T-helper 2 cell (primary cell): ENCODE measurements at places on chromosomes 7 and 10.
A peak's percentile ranks its signal among the peaks of the same experiment; 100 is the strongest.

- DNase-seq, result no peak
Measured at GRCh38 chr7:4694305-4694704, 12.2 kb downstream of the FOXK1 start.

GRCh38 chr10:126736727-126737126, 66.2 kb upstream of the C10orf90 start:
- no peak for DNase-seq

DNA sequence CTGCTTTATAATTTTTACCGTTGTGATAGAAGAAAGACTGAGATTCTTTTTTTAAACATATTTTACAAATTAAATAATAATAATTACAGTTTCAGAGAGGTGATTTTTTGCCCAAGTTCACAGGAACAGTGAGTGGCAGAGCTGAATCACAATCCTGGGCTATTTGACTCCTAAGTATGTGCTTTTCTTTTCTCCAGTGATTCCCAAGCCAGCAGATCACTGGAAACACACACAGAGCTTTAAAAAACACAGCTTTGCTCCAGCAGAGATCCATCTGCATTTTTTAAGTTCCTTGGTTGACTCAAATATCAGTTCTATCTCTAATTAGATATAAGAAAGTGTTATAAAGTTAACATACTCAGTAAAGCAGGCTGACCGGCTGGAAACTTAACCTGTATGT, 69.0 kb downstream of the AHR start:
- no peak for DNase-seq

- no peak for DNase-seq
Measured at GRCh38 chr10:61139592-61139953, 195.6 kb upstream of the RHOBTB1 start.

DNA sequence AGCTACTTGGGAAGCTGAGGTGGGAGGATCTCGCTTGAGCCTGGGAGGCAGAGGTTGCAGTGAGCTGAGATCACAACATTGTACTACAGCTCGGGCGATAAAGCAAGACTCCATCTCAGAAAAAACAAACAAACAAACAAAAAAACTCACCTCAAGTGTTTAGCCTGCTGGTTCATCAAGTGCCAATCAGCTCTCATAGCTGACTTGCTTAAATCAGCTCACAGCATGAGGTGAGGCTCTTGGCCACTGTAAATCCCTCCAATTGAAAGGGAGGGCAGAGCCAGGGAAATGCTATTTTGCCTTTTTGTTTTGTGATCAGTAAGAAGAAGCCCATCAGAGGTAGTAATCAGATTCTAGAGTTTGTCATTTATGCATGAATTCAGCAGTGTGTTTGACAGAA, 112.3 kb downstream of the RAB11FIP2 start:
- DNase-seq, result no peak

GRCh38 chr7:31663072-31663471, 23.9 kb upstream of the PPP1R17 start:
- no peak for DNase-seq

- DNase-seq, result peak; percentile 5
Measured at GRCh38 chr7:2019461-2019710, 213.4 kb downstream of the MAD1L1 start.

DNA sequence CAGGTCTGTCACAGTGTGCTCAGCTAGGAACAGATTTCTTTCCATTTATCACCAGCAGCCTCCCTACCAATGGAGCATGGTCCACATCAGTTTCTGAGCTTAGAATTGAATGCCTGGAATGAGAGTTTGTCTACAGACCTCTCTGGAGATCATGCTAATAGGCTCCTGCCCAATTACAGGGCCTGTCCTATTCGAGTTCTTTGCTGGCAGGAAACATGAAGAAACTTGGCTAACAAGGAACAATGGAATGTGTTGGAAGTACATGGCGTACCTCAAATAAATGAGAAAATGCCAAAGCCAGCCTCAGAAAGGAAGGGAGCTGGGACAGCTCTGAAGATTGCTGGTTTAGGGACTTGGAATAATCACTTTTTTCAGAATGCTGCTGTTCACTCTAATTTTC, 186.0 kb upstream of the AKR1E2 start:
- DNase-seq, result no peak

DNA sequence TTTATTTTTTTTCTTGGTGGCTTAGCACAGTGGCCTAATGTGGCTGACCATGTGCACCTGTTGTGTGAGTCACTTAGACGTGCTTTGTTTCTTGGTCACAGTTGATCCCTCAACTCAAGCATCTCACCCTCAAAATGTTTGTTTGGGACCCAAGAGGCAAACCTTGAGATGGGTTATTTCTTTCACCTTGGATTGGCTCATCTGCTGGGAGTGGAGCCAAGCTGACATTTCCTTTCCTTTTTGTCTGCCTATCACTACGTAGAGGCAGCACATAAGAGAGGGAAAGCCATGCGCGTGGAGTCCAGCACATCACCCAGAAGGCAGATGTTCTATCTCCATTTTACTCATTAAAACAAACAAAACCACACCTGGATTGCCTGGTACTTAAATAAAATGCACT, 6.4 kb upstream of the PRKCQ start:
- no peak for DNase-seq

- no peak for DNase-seq
Measured at GRCh38 chr7:80053124-80053523, 81.5 kb upstream of the GNAI1 start.

DNA sequence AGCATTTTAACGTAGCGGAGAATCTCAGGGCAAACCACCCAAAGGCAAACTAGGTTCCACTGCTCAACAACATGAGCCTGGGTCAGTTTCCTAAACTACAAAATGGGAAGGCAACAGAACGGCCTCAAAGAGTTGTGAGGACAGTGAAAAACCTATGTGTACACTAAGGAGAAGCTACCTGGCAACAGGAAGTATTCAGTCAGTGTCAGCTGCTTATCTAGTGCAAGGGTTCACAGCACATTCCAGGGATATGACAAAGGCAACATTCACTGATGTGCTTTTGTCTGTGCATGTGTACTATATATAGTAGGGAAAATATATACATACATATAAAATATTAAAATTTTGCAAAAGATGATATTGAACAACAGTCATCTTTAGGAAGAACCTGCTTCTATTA, 17.2 kb downstream of the NUDCD3 start:
- no peak for DNase-seq

DNA sequence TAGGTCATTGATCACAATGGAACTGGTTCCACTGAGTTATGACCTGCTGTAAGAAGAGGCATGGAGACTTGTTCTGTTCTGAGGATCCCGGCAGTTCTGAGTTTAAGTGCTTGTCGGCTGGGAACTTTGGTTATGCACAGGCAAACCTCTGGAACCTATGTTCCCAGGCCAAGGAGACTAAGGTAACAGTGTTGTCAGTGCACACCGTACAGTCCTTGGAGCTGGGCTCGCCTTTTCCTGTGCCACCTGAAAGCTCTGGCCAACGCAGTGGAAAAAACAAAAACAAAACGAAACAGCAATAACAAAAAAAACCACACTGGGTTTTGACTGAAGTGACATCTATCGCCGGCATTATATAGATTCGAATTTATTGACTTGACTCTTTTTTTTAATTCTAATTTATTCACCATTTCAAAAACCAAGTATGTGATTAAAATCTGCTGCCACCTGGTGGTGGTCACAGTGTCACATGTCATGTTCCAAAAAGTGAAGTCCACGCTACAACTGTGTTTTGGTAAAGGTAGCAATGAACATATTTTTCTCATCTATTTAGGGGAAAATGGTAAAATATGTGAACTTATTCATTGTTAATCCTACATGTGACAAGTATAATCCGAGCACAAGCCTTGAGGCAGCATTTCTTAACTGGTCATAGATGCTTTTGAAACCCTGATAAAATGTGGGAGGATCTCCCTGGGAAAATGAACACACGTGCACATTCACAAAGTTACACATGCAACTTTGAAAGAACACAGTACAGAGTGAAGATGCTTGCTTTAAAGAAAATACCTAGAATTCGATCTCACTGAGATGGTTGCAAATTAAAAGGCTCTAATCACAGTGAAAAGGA, 113.8 kb upstream of the PPP2R2D start:
- DNase-seq, result no peak

GRCh38 chr10:12041766-12042408, 722 bp downstream of the UPF2 start:
- no peak for DNase-seq
